H9 (cell line): ENCODE measurements at places on chromosomes 3 and 15.

DNA sequence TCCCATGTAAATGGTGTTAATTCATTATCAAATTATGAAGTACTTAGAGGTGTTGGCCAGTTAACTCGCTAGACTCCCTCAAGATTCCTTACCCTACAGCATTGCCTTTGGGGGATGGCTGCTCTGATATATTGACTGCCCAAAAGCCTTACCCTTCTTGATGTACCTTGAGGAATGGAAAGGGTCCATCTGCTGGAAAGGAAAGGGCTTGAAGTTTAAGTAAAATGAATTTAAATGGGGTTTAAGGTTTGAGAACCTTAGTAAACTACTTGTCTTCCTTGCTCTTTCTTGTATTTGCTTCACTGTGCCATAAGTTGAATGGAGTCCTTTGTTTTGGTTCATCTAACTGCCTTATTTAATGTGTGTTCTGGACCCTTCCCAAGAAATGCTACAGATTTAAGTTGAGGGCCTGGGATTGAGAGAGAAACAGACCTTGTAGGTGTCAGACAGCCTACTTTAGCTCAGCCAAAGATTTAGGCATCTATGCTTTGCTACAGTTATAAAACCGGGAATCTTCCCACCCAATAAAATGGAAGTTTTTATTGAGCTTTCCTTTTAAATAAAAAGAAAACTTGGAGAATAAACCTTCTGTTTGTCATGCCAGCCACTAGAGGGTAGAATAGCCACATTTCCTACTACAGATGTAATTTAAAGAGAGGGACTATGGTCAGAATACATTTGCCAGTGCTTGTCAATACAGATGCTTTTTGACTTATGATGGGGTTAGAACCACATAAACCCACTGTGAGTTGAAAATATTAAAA is 25.3 kb downstream of the CMSS1 start:
- H3K36me3 ChIP-seq: no peaks in the 10 kb centered on the region
- H3K4me3 ChIP-seq: no peak overlapping the region
- no peaks in the 10 kb centered on the region; the same call in 1 of the 2 replicates for H3K4me1 ChIP-seq
- DNase-seq: no peak

- no peaks in the 10 kb centered on the region for H3K36me3 ChIP-seq
- peaks cover 2% of the 10 kb centered on the region; the same call in 1 of the 2 replicates for H3K4me1 ChIP-seq
- no peak overlapping the region for H3K4me3 ChIP-seq
- H3K27me3 ChIP-seq: no peaks in the 10 kb centered on the region
Observed at GRCh38 chr3:141326123-141326522, 42.2 kb upstream of the ZBTB38 start.

GRCh38 chr3:177106184-177106583 is 91.1 kb downstream of the TBL1XR1 start:
- H3K4me1 ChIP-seq: peaks cover 9% of the 10 kb centered on the region; the same call in 1 of the 2 replicates
- no peak for DNase-seq
- no peak overlapping the region for H3K4me3 ChIP-seq
- no peaks in the 10 kb centered on the region for H3K27me3 ChIP-seq
- H3K27ac ChIP-seq: no peak overlapping the region

DNA sequence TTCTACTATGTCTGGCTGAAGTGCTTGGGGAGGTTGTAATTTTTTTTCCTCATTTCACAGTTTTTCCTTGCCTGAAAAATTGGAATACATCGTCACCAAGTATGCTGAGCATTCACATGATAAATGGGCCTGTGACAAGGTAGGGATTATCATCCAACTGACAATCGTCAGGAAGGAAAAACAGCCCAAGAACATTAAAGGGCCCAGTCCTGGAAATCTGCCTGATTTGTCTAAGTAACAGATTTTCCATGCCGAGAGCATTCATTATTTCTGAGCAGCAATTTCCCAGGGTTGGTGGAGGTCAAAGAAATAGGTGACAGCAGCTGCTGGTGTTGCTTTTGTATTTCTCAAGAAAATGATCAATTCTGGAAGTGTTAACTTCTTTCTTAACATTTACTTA is 226.0 kb upstream of the CHRM5 start:
- no peaks in the 10 kb centered on the region for H3K27me3 ChIP-seq
- H3K27ac ChIP-seq: no peak overlapping the region
- no peak for DNase-seq

DNA sequence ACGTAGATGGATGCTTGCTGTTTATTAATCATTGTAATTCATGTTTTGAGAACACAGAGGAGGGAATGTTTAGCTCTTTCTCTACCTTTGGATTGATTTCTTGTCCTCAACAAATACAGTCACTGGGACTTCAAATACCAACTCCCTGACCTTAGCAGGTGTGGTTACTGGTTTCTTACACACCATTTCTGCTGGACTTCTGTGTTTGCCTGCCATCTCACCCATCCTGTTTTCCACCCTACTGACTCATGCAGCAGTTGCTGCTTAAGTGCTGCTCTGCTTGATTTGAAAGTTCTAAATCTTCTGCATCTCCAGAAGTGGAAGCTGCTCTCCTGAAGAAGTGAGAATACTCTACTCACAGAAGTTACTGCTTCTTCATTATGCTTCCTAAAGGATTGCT is 170.3 kb downstream of the ZPLD1 start:
- H3K27ac ChIP-seq: no peak overlapping the region
- no peak overlapping the region for H3K4me3 ChIP-seq
- H3K4me1 ChIP-seq: no peaks in the 10 kb centered on the region
- no peaks in the 10 kb centered on the region for H3K27me3 ChIP-seq

DNA sequence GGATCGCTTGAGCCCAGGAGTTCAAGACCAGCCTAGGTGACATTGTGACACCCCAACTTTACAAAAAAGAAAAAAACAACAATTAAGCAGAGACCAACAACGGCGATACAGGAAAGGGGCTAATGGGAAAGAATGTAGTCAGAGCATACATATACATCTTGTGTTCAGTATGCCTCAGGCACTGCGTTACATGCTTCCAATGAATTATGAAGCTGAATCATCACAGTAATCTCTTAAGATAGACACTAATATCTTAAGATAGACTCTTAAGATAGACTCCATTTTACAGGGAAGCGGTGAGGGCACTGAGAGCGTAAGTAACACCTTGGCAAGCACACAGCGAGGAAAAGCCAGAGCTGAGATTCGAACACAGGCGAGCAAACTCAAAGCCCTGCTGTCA is 6.1 kb upstream of the LDHAL6B start:
- no peaks in the 10 kb centered on the region for H3K4me1 ChIP-seq
- H3K4me3 ChIP-seq: no peak overlapping the region
- H3K27ac ChIP-seq: no peak overlapping the region
- DNase-seq: no peak
- peaks cover 3% of the 10 kb centered on the region; the same call in 1 of the 3 replicates for H3K36me3 ChIP-seq

DNA sequence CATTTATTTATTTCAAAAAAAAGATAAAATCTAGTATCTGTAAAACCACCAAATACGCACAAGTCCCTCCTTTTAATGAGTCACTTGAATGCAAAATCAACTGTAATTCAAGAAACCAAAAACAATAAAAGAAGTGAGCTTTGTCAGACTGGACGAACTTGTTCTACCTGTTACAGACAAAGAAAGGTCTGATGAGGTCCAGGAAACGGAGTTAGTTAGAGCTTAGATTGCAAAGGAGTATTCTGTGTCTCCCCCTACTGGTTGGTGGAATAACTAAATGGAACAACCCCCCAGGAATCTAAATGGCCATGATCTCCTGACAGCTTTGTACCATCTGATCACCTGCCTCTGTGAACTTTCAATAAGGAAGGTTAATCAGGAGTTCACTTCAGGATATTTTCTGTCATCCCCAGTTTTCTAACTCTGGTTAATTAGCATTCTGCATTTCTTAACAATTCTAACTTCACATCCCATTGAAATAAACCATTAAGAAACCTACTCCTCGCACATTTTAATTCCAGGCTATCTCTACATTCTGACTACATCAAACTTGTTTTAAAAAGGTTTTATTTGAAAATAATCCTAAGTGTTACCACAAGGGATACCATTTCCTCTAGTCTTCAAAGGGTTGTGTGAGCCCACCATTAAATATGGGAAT is 333.0 kb upstream of the SATB1 start:
- no peak overlapping the region for H3K4me3 ChIP-seq
- no peaks in the 10 kb centered on the region for H3K36me3 ChIP-seq
- H3K4me1 ChIP-seq: no peaks in the 10 kb centered on the region

DNA sequence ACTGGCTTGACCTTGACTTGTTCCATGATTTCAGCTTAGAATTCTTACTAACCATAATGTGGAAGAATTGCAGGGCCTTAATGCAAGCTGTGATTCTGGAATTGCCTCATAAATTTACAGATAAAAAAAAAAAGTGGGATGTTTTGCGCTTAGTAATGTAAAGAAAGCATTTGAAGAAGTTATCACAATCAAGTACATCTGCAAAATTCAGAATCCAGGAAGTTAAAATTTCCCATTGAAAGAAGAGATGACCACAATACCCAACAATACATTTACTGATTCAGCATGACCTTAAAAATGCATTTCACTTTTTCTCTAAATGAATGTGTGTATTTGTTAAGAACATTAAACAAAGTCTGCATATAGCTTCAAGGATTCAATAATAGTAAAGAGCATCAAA is 65.1 kb upstream of the CCNL1 start:
- H3K4me3 ChIP-seq: no peak overlapping the region
- no peak for DNase-seq
- H3K4me1 ChIP-seq: no peaks in the 10 kb centered on the region
- no peaks in the 10 kb centered on the region for H3K27me3 ChIP-seq
- no peaks in the 10 kb centered on the region for H3K36me3 ChIP-seq

DNA sequence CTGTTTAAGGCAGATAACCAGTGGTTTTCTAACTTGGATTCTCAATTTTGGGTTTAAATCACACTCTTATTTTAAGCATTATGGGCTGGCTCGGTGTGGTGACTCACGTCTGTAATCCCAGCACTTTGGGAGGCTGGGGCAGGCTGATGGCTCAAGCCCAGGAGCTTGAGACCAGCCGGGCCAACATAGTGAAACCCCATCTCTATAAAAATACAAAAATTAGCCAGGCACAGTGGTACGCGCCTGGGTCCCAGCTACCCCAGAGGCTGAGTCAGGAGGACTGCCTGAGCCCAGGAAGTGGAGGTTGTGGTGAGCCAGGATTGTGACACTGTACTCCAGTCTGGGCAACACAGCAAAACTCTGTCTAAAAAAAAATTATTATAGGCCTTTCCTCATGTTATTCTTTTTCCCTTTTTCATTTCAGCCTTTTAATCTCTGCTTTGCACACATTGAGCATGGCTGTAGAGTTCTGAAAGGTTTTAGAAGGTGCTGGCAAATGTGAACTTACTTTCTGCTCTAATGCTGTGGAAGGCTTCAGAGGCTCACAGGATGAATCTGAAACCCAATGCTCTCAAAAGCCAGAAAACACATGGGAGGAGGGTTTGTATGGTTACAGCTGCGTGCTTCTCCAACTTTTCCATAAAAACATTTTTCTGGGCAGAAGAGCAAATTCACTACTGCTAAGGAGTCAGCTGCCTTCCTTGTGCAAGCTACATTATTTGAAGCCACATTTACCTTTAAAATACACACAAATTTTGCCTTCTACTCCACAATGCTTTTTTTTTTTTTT is 32.5 kb downstream of the CHAC1 start:
- H3K4me1 ChIP-seq: no peaks in the 10 kb centered on the region
- no peak for DNase-seq
- H3K27ac ChIP-seq: no peak overlapping the region
- peaks cover 70% of the 10 kb centered on the region for H3K36me3 ChIP-seq
- no peaks in the 10 kb centered on the region for H3K27me3 ChIP-seq

- peak overlapping the region; percentile 96 for H3K4me3 ChIP-seq
- H3K36me3 ChIP-seq: peaks cover 35% of the 10 kb centered on the region
- H3K4me1 ChIP-seq: no peaks in the 10 kb centered on the region
- no peak overlapping the region for H3K27ac ChIP-seq
- DNase-seq: no peak
Observed at GRCh38 chr3:3127432-3128010, 781 bp downstream of the TRNT1 start.

DNA sequence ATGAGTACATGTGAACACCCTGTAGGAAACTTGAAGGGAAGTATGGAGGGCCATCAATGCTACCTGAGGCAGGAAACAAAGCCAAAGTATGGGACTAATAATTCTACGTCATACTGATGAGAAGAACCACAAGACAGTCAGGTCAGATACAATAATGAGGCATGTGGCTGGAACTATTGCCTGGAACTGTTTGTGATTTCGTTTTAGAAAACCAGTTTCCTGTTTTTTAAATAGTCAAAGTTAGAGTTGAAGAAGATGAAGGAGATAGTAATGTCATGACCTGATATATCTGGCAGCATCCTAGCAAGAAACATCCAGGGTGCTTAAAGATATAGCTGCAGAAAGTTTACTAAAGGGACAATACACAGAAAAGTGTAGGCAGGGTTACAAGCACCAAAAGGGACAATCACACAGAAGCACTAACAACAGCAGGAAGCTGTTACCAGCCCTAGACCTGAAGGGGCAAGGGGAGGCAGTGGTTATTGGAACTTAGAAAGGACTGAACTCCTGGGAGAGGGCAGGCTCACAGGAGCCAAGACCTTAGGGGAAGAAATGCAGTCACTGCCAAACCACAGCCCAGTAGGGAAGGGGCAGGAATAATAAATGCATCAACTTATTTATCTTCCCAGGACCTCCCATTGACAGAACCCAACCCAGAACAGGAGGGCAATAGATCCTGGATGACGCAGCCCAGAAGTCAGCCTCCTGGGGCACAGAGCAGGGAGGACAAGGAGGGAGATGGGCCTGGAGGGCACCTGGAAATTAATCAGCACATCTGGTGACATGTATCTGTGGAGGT is 302.1 kb upstream of the STT3B start:
- DNase-seq: no peak
- no peaks in the 10 kb centered on the region for H3K27me3 ChIP-seq
- H3K4me1 ChIP-seq: no peaks in the 10 kb centered on the region
- no peak overlapping the region for H3K4me3 ChIP-seq
- no peaks in the 10 kb centered on the region for H3K36me3 ChIP-seq

DNA sequence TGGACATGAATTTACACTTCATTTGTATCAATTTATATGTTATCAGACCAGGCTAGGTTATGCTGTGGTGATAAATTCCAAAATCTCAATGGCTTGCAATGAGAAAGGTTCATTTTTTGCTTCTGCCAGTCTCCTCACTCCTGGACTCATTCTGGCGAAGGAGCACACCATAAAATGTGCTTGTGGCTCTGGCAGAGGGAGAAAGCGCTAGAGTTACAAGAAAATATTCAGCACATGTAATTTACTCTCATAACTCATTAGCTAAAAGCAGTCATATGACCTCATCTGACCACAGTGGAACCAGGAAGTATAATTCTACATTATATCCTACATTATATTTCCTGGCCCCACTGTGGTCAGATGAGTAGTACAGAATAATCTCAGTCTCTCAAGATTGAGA is 193.8 kb downstream of the BCHE start:
- no peaks in the 10 kb centered on the region for H3K27me3 ChIP-seq
- no peak for DNase-seq
- H3K36me3 ChIP-seq: no peaks in the 10 kb centered on the region
- H3K4me3 ChIP-seq: no peak overlapping the region
- no peak overlapping the region for H3K27ac ChIP-seq

DNA sequence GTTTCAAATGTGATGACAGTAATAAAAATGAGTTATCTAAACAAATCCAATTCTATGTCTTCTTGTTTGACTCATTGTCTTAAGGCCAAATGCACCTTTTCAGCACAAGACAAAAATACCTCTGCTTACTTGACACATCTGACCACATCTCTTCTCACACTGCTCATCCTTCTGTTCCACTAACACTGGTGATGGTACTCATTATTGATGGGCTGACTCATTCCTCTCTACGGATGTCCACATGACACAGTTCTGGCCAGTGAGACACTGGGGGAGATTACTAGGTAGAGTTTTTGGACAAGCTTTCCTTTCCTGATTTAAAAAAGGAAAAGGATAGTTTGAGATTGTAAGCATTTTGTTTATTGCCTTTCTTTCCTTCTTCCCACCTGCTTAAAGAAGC is 410.6 kb upstream of the THRB start:
- no peak overlapping the region for H3K4me3 ChIP-seq
- DNase-seq: no peak
- no peaks in the 10 kb centered on the region for H3K4me1 ChIP-seq

GRCh38 chr3:71958533-71958932 is 173.6 kb upstream of the PROK2 start:
- H3K4me1 ChIP-seq: peaks cover 11% of the 10 kb centered on the region; the same call in 1 of the 2 replicates
- DNase-seq: no peak
- no peaks in the 10 kb centered on the region for H3K27me3 ChIP-seq
- H3K36me3 ChIP-seq: peaks cover 1% of the 10 kb centered on the region; the same call in 1 of the 3 replicates
